ENCODE measurements at places on chromosomes 1 and 21.

DNA sequence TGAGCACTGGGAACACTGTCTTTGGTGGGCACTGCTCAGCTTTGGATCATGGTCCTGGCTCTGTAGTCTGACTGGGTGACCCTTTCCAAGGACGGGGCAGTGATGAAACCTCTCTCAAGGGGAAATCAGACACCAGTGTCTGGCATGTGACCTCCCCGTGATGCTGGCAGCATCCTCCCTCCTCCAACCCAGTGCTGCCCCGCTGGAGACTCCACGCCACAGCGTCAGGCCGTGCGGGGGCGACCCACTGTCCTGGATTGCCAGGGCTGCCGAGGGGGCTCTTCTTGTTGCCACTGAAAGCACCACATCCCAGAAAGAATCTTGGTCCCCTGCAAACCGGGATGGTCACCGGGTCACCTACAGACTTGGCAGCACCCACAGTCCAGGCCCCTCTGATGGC lies 146.4 kb upstream of the ARHGEF16 start:
- DNase-seq: no peak

DNA sequence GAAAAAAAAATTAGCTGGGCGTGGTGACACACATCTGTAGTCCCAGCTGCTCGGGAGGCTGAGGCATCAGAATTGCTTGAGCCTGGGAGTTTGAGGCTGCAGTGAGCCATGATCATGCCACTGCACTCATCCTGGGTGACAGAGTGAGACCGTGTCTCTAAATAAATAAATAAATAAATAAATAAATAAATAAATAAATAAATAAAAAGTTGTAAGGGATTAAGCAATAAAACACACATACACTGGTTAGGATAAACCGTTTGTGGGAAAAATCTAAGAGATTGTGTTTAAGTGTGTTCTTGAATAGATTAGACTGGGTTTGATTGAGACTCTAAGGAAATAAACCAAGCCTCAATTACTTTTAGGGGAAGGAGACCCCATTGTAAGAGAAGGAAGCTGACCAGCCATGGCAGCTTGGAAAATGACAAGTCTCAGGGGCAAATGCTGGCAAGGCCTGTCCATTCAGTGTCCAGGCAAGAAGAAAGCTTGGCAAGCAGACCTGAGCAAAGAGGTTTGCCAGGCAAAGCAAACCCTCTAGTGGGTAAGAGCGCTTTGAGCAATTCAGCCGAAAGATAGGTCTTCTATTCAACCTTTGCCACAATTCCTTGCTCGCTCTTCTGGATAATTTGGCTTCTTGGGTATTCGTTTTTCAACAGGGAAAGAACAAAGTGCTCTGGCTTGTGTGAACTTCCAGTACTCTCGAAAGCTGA lies 106.9 kb upstream of the SERBP1 start:
- no peak for DNase-seq

GRCh38 chr1:67735806-67736627 lies 51.0 kb downstream of the GADD45A start:
- DNase-seq: no peak

DNA sequence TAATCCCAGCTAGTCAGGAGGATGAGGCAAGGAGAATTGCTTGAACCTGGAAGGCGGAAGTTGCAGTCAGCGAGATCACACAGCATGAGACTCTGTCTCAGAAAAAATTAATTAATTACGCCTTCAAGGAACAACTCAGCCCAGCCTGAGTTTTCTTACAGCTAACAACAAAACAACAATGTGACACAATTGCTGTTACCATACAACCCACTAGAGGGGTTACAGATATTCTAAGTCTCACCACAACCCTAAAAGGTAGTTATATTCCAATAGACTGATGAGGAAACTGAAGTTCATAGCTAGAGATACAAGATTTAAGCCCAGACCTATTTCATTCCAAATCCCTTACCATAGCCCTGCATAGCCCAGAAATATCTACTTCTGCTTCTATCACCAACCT lies 2.9 kb upstream of the LRRC8C start:
- no peak for DNase-seq
